ENCODE measurements at places on chromosomes 6 and 20.

GRCh38 chr6:122075917-122076316, 323.5 kb upstream of the HSF2 start:
- no peak for DNase-seq

- no peak for DNase-seq
Measured at GRCh38 chr6:47788498-47788884, 6.7 kb downstream of the OPN5 start.

DNA sequence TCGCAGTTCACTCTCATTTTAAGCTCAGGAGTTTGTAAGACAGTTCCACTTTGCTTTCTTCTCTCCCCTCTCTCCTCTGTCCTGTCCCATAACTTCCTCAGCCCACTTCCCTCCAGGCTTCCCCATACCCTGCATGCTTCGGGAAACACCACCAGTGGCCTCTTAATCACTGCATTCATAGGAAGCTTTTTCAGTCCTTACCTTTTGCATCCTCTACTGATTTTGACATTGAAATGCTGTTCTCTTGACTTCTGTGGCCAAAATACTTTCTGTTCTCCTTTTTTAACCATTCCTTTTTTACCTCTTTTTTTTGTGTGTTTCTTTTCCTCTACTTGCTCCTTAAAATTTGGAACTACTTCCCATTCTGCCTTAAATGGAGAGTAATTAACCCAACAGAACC, 69.7 kb downstream of the HIVEP1 start:
- no peak for DNase-seq

GRCh38 chr6:148427333-148427732, 84.7 kb downstream of the SASH1 start:
- DNase-seq: no peak

GRCh38 chr6:139973669-139974344, 599.4 kb upstream of the CITED2 start:
- DNase-seq: no peak

DNA sequence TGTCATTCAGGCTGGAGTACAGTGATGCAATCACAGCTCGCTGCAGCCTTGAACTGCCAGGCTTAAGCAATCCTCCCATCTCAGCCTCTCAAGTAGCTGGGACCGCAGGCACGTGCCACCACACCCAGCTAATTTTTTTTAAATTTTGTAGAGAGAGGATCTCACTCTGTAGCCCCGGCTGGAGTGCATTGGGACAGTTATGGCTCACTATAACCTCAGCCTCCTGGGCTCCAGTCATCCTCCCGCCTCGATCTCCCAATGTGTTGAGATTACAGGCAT, 86.5 kb downstream of the SERAC1 start:
- no peak for DNase-seq

GRCh38 chr6:90187437-90188121, 109.1 kb downstream of the BACH2 start:
- no peak for DNase-seq

GRCh38 chr6:15020119-15020770, 225.6 kb upstream of the JARID2 start:
- DNase-seq: no peak

- no peak for DNase-seq
Measured at GRCh38 chr6:112279031-112279935, 24.9 kb upstream of the LAMA4 start.

DNA sequence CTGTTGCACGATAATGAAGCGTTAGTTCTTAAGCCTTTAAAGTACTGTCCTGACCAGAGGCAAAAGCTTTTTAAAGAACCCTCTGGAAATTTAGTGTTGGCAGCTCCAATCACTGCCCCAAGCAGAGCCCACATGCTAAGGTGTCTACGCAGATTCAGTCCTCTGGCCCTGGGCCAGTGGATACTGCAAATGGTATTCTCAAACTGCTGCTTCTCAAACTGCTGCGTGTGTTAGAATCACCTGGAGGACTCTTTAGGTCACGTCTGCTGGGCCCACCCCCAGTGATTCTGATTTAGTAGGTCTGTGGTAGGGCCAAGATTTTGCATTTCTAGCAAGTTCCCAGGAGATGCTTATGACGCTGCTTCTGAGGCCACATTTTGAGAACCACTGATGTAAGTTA, 96.0 kb upstream of the CCDC28A start:
- DNase-seq: no peak

- DNase-seq: no peak
Measured at GRCh38 chr6:20846602-20847028, 312.4 kb downstream of the CDKAL1 start.

- DNase-seq: no peak
Measured at GRCh38 chr20:45924391-45925261, 9.9 kb upstream of the PCIF1 start.
